Fibroblast of skin of right biceps (primary cell): ENCODE measurements at places on chromosomes 1 and 21.

GRCh38 chr1:68953311-68953710, 456.4 kb upstream of the DEPDC1 start:
- no peak for DNase-seq

- peak; percentile 1 for DNase-seq
Observed at GRCh38 chr1:50048791-50049190, 25.0 kb upstream of the AGBL4 start.

- DNase-seq = peak; percentile 5
Observed at GRCh38 chr1:108962681-108963051, 618 bp downstream of the CLCC1 start.

DNA sequence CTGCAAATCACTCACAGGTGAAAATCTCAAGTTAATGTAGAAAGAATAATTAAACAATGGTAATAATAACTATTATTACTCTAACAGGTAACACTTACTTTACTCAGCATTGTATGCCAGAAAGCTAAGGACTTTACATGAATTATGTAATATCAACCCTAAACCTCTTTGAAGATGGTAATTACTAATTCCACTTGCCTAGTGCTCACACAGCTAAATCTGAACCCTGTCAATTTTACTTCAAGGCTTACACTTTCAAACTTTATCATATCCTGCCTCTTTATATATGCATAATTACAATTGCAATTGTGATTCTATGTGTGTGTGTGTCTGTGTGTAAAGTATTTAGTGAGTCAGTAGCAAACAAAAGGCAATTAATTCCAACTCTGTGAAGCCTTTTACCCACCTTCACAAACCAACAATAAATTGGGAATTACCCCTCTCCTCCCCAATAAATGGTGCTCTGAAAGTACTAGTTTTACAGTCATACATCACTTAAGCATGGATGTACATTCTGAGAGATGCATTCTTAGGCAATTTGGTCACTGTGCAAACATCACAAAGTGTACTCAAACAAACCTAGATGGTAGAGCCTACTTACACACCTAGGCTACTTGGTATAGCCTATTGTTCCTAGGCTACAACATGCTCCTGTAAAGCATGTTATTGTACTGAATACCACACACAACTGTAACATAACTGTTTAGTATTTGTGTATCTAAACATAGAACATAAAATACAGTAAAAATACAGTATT, 5.9 kb downstream of the ZNF644 start:
- DNase-seq = no peak

DNA sequence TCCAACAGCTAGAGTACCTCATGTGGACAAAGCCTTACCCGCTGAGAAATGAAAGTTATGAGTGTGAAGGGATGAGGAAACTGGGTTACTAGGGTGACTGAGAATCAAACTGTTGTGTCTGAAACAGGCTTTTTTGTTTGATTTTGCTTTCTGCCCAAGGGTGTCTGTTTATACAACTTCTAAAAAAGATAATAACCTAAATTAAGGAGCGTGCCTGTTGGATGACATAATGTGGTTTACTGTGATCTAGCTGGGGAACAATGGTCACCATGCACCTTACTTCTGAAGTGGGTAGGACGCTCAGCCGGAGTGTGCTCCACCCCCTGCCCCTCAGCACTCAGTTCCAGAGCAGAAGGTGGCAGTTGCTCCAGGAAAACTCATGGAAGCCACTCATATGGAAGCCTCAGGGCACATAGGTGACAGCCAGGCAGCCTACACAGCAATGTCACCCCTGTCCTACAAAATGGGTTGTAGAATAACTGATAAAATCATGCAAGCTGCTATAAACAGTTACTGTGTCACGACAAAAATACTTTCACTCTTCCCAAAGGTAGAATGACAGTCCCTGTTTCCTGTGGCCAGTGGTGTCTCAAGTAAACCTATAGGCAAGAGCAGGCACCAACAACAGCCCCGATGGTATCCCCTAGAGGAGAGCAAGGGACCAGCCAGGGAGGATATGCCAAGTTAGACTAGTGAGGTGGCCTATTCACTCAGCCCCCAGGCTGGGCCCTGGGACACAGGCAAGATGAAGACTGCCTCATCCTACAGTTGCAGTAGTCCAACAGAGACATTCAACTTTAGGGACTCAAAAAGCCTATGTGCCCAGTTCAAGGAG, 29.3 kb downstream of the SIPA1L2 start:
- no peak for DNase-seq

- DNase-seq = peak; percentile 78
Observed at GRCh38 chr1:231872461-231872910, 245.9 kb downstream of the DISC1 start.

- no peak for DNase-seq
Observed at GRCh38 chr21:33686386-33686785, 44.1 kb downstream of the ITSN1 start.

DNA sequence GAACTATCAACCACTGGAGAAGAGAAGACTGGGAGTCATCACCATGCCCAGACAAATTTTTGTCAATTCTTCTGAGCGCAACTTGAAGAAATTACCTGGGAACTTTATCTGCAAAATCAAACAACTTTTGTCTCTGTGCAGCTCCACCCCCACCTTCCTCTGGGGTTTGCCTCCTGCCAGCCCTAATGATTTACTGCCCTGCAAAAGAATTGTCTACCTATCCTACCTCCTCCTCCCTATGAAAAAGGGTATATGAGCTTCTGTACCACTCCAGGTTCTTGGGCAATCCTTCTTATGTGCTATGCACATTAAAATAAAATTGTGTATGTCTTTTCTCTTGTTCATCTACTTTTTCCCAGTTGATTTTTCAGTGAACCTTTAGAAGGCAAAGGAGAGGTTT, 191.9 kb downstream of the URB2 start:
- DNase-seq = no peak

GRCh38 chr1:189463166-189463565, 1014.5 kb downstream of the BRINP3 start:
- peak; percentile 2 for DNase-seq

DNA sequence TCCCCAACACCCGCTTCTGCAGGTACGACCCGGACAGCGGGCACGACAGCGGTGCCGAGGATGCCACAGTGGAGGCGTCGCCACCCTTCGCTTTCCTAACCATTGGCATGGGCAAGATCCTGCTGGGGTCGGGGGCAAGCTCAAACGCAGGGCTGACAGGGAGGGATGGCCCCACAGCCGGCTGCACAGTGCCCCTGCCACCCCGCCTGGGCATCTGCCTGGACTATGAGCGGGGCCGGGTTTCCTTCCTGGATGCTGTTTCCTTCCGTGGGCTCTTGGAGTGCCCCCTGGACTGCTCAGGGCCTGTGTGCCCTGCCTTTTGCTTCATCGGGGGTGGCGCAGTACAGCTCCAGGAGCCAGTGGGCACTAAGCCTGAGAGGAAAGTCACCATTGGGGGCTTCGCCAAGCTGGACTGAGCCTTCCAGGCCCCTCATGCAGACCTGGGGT, 10.1 kb downstream of the TRIM46 start:
- no peak for DNase-seq

GRCh38 chr1:100415498-100415778, 63.1 kb downstream of the CDC14A start:
- no peak for DNase-seq

- peak; percentile 44 for DNase-seq
Observed at GRCh38 chr1:229437443-229437842, 3.5 kb upstream of the ACTA1 start.

- peak; percentile 37 for DNase-seq
Observed at GRCh38 chr1:199404191-199404590, 623.3 kb upstream of the NR5A2 start.

DNA sequence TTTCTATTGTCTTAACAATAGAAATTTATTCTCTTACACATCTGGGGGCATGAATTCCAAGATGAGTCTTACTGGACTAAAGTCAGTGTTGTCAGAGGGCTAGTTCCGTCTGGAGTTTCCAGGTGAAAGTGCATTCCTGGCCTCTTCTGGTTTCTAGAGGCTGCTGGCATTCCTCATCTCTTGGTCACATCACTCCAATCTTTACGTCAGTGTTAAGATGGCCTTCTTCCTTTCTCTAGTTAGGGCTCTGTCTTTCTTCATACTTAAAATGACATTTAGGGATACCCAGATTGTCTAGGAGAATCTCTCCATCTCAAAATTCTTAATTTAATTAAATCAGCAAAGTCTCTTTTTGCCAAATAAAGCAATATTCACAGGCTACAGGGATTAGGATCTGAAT, 13.3 kb upstream of the PDC start:
- DNase-seq = peak; percentile 62

- DNase-seq = no peak
Observed at GRCh38 chr1:20187103-20187812, 940 bp upstream of the PLA2G2C start.

- peak; percentile 84 for DNase-seq
Observed at GRCh38 chr1:24108334-24109165, 3.4 kb downstream of the MYOM3 start.

- no peak for DNase-seq
Observed at GRCh38 chr1:228921481-228921880, 186.2 kb downstream of the RHOU start.
